ENCODE measurements at places on chromosomes 7 and 10.

DNA sequence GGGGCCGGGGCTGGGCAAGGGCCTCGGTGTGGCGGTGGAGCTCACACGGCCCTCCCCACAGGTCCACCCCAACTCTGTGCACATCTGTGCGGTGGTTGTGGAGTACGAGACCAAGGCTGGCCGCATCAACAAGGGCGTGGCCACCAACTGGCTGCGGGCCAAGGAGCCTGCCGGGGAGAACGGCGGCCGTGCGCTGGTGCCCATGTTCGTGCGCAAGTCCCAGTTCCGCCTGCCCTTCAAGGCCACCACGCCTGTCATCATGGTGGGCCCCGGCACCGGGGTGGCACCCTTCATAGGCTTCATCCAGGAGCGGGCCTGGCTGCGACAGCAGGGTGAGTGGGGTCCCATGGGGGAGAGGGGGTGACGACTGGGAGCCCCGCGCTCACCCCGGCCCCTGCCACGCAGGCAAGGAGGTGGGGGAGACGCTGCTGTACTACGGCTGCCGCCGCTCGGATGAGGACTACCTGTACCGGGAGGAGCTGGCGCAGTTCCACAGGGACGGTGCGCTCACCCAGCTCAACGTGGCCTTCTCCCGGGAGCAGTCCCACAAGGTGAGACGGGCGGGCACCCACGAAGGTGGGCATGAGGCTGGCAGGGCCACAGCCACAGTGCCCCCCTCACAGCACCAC is 8.8 kb downstream of the TMEM120A start:
- no peak for DNase-seq

DNA sequence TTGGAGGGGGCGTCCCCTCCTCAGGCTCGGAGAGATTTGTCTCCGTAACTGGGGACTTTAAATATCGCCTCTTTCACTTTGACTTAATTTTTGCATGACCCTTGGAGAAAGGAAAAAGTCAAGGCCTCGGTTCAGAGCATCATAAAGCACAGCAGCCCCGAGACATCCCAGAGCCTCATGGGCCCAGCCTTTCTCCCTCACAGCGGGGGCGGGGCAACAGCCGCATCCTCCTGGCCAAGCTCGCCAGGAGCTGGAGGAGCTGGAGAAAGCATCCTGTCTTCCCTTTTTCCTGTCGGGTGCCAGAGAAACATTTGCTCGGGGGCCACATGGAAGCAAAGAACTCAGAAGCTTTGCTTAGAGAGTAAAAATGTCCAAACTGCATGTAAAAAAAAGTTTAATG is 43.6 kb upstream of the DPYSL4 start:
- no peak for DNase-seq

DNA sequence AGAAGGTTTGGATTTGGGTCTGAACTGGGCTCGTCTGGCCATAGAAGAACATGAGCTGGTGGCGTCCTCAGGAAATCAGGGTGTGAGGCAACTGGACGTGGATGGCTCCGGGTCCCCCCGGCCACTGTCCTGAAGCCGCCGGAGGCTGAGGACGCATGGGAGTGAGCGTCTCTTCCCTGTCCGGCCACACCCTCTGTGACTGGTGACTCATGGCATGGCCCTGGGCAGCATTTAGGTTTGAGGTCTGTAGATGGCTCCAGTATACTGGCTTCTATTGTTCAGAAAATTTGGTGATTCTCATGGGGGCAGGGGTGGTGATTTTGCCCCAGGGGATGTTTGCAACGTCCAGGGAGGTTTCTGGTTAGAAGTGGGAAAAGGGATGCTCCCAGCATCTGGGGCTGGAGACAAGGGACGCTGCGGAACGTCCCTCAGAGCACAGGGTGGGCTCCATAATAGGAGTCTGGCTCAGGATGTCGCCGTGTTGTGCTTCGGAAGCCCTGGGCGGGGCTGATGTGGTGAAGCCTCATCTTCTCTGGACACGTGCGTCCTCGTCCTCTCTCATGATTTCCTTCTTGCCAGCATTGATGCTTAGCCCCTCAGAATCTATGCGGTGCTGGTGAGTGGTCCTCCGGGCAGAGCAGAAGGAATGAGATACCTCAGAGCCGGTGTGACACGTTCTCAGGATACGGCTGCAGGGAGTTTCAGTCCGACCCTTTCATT is 49.9 kb downstream of the PITRM1 start:
- DNase-seq, result no peak

DNA sequence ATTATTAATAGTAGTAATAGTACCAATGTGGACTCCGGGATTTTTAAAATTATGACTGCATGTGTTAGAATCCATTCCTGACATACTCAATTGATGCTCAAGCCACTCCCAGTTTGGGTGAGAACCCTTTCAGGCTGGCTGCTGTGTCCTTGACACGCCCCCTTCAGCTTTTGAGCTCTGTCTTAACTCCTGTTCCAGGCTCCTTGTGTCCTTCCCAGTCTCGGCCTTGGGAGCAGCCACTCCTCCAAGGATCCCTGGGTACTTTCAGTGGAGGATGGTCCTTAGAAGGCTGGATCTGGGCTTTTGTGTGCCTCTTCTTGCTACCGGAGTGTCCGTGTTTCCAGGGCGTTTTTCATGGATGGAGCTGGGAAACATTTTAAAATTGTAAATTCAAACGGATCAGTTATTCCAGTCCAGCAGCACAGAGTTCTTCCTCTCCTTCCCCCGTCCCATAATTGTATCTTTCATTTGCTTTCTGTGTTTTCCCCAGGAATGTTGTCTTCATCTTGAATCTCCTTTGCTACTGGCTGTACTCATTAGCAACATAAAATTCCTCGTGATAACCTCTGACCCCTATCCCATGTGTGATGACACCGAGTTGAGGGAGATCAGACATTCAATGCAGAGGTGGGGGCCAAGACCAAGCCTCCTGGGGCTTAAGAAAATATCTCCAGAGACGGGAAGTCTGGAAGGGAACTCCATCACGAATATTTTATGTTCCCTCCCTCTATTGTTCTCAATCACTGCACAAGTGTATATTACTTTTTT is 40.0 kb upstream of the PFKFB3 start:
- DNase-seq, result no peak

DNA sequence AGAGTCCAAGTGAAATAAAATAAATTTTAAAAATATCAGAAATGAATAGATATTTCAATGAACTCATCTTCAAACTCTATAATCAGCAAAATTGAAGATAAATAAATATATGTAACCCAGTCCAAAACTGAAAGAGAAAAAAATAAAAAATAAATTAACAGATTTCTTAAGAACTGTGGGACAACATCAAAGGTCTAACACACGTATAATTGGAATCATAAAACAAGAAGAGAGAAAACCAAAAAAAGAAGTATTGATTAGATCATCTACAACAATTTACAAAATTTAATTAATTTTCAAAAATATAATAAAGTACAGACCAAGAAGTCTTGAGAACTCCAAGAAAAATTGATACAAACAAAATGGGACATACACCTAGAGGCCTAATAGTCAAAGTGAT is 625.8 kb upstream of the SORCS1 start:
- no peak for DNase-seq

- no peak for DNase-seq
Observed at GRCh38 chr7:27145165-27145913, 1.9 kb upstream of the HOXA5 start.

DNA sequence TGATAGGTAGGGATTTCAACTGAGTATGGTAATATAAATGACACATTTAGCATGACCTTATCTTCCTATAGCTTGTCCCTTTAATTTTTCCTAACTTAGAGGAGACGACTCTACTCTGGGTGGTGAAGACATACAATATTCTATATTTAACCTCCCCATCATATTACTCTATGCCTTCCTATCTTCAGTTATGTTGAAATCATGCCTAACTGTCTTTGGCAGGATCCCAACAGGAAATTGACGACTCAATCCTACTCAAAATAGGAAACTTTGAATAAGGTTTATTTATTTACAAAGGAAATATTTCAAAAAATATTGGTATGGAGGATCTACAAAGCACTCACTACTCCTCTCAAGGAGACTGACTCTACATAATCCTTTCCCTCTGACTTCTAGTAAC is 24.1 kb upstream of the SEMA3A start:
- DNase-seq, result no peak

DNA sequence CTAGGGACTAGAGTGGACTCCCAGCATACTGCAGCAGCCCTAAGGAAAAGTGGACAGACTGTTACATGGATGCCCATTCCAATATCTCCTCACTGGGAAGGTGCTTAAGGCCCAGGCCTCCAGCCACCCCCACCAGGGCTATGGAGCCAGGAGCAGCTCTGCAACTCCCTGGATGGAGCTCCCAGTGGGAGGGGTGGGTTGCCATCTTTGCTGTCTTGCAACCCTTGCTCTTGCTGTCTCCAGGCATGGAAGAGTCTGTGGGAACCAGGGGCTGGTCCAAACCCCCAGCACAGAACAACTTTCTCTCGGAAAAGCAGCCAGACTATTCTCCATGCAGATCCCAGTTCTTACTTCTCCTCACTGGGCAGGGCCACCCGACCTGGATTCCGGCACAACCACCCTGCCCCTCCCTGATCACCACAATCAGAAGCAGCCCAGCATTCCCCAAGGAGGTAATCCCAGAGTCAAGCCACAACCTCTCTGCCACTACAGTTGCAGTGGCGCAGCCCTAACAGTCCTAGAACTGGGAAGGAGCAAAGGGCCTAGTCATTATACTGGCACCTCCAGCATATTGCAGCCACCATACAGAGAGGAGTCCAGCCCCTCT is 41.8 kb upstream of the ZNF488 start:
- DNase-seq, result no peak

DNA sequence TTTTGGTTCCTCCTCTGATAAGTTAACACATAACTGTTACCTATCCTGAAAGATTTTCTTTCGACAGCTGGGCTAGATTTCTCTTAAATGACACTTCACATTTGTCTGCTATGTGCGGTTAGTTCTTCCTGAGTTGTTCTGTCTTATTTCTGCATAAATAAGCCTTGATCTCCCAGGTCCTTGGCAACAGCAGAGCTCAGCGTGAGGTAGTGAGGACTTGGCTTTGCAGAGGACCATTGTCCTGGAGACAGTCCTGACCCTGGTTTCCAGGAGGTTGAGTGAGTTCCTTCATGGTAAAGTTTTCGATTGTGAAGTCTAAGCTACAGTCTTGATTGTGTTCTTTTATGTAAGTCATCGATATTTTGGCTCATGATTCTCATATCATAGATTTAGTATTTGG is 23.7 kb downstream of the SND1 start:
- DNase-seq, result no peak

- peak; percentile 24 for DNase-seq
Observed at GRCh38 chr10:11742009-11742778, at the start of gene ECHDC3. Gene ECHDC3 (plus strand): TSS chr10:11742382. CDS start chr10:11742577, 195 bp downstream.

GRCh38 chr7:134514106-134514505 is 13.3 kb upstream of the AKR1B10 start:
- DNase-seq, result no peak

- peak; percentile 62 for DNase-seq
Observed at GRCh38 chr10:118720685-118721538, 33.9 kb downstream of the CACUL1 start.

- DNase-seq, result peak; percentile 33
Observed at GRCh38 chr7:85829817-85830432, 643.1 kb upstream of the SEMA3D start.

DNA sequence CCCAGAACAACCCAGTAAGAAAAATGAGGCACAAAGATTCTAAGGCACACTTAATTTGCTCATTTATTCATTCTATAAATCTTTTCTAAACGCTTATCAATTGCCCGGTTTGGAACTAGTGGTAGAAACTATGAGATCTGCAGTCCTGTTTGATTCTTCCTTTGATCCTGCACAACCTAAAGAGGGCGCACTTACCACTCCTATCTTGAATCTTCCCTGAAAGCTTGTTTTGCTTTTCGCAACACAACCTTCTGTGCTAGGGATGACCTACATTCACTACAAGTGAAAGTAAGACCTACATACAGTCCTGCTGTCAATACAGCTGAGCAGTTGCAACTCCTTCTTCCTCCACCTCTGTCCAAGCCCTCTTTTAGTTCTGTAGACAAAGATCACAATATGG is 12.6 kb upstream of the ARL4A start:
- peak; percentile 76 for DNase-seq

- DNase-seq, result no peak
Observed at GRCh38 chr10:118452098-118452497, 110.0 kb upstream of the FAM204A start.

- peak; percentile 89 for DNase-seq
Observed at GRCh38 chr7:82559193-82559805, 115.7 kb upstream of the CACNA2D1 start.

GRCh38 chr7:46741181-46741580 is 820.1 kb upstream of the IGFBP3 start:
- DNase-seq, result no peak

DNA sequence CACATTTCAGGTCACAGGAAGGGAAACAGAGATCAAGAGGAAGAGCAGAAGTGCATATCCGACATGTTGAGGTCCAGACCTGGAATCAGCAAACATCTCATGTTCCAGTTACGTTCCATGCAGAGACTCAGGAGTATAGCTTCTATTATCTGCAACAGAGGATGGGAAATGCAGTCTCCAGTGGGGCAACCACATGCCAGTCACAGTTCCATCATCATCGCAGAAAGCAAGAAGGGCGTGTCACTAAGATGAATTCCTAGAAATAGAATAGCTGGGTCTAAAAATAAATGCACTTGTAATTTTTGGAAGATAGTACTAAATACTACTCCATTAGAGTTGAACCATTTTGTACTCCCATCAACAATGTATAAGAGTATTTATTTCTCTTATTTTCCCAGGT is 133.2 kb upstream of the MDFIC start:
- DNase-seq, result no peak

- DNase-seq, result no peak
Observed at GRCh38 chr7:17340655-17341054, 42.2 kb downstream of the AHR start.

DNA sequence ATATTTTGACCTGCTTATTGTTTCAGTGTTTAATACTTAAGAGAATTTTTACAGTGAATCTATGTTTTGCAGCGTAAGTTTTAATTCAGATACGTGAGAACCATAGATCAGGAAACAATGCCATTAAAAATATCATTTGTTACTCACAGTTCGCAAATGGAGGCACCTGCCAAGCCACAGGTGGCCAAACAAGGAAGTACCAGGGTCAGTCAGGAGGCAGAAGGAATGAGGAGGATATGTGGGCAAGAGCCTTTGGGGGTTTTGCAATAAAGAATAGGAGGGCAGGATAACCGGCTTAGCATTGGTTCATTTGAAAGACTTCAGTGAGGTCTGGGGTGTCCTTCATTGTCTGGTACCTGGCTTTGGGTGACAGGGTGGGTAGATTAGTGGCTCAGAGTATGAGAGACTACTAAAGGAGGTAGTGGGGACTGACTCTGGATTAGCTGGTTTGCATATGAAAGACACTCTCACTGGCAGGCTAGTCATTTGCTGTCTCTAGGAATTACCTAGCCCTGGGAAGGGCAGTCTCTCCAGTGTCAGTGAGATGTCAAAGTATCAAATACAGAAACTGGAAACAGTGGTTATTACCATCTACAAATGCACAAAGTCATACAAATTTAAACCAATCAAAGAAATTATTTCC is 132.2 kb upstream of the CAV2 start:
- no peak for DNase-seq

GRCh38 chr7:149873970-149874643 is 338 bp downstream of the ATP6V0E2 start:
- peak; percentile 82 for DNase-seq

GRCh38 chr10:57818522-57818921 is 449.2 kb downstream of the IPMK start:
- no peak for DNase-seq

All from MM.1S (cell line).